ENCODE measurements at places on chromosomes 3 and 15.

GRCh38 chr3:167777356-167777755 lies 41.8 kb downstream of the SERPINI1 start:
- DNase-seq: no peak

DNA sequence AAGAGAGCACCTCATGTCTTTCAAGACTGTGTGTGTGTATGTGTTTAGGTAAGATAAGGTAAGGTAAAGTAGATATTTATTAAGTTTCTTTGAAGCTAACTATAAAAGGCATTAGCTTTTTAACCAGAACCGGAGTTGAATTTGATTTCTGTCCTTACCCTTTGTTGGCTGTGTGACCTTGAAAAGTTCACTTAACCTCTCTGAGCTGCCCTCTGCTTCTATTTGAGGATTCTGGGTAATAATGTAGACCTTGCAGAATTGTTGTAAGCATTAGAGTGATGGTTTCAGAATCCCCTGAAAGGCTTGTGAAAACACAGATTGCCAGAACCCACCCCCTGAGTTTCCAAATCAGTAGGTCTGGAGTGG lies 21.6 kb upstream of the SACM1L start:
- no peak for DNase-seq

DNA sequence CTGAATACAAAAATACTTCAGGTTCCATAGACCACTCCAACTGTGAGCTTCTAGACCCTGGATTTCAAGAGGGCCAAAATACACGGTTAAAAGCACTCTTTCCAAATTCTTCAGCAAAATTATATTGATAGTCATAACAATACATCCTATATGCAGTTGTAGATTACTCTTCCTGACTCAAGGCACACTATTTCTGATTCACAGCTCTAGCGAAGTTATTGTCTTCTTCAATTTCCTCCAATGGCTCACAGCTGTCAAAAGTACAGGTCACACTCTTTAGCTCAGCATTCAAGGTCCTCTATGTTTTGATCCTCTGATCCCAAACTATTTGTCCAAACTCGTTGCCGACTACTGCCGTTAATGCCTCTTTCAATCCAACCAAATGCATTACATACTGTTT lies 13.5 kb upstream of the CCDC80 start:
- no peak for DNase-seq

- no peak for DNase-seq
Measured at GRCh38 chr3:51099794-51100535, 285.1 kb upstream of the MANF start.

- no peak for DNase-seq
Measured at GRCh38 chr15:67520321-67521028, 456 bp upstream of the C15orf61 start.

- no peak for DNase-seq
Measured at GRCh38 chr15:90001062-90001682, at the start of gene ZNF710. TSS of gene ZNF710 (plus strand) at chr15:90001324. CDS start at chr15:90067138, 65,814 bp downstream.

- DNase-seq: no peak
Measured at GRCh38 chr3:53194210-53195065, 33.4 kb downstream of the PRKCD start.

DNA sequence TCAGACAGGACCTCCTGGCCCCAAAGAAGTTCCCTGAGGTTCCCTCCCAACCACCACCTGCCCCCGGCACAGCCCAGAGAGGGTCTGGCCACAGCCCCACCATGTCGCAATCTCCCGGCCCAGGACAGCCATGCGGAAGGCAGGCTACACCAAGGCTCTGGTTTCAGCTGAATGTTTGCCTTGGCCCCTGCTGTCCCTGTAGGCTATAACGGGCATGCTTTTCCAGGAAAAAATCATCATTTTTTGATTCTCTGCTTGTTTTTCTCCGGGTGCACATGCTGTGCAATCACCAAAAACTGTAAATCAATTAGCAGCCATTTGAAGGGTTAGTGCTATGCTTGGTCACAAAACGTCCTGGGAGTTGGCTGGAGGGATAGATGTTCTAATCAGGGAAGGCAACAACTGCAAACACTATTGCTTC lies 142.7 kb upstream of the IGF1R start:
- DNase-seq: no peak

- no peak for DNase-seq
Measured at GRCh38 chr3:6179761-6180160, 681.2 kb upstream of the GRM7 start.

- DNase-seq: peak; percentile 39
Measured at GRCh38 chr15:90097475-90097874, 4.8 kb downstream of the IDH2 start.

- no peak for DNase-seq
Measured at GRCh38 chr15:28934645-28935044, 48.9 kb downstream of the APBA2 start.

- DNase-seq: no peak
Measured at GRCh38 chr3:17811646-17812045, 69.2 kb upstream of the TBC1D5 start.

DNA sequence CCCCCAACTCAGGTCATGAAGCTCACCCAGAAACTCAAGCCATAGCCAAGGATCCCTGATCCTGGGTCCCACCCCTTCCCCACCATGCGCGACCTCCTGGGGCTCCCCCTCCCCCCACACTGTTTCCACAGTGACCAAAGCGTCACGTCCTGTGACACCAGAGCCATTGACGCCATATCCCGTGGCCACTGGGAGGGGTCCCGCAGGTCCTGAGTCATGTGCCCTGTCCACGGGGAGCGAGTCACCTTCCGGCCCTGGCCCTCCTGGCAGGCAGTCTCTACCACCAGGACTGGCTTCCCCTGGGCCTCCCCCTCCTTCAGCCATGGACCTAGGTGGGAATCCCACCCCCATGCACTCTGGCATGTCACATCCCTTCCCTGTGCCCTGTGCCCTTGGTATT lies 15.6 kb downstream of the SEMA3F start:
- no peak for DNase-seq

- no peak for DNase-seq
Measured at GRCh38 chr3:125477701-125478100, 42.3 kb downstream of the SNX4 start.

GRCh38 chr3:197511130-197511529 lies 44.6 kb downstream of the BDH1 start:
- DNase-seq: no peak

DNA sequence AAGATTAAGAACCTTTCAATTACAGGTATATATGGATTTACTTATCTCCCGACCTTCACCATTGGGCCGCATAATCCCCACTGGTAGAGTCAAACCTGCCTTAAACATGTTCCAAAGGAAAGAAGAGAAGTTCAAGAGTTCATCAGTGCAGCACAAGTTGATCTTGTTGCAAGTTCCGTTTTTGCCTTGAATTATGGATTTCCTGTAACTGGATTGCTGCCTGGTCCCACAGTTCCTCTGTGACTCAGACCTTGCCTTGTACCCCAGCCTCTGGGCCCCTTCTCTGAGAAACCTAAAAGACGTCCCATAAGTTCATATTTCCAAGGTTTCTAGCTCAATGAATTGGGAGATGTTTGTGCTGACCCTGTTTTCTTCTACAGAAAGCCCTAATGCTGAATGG lies 112.5 kb upstream of the THBS1 start:
- DNase-seq: no peak

DNA sequence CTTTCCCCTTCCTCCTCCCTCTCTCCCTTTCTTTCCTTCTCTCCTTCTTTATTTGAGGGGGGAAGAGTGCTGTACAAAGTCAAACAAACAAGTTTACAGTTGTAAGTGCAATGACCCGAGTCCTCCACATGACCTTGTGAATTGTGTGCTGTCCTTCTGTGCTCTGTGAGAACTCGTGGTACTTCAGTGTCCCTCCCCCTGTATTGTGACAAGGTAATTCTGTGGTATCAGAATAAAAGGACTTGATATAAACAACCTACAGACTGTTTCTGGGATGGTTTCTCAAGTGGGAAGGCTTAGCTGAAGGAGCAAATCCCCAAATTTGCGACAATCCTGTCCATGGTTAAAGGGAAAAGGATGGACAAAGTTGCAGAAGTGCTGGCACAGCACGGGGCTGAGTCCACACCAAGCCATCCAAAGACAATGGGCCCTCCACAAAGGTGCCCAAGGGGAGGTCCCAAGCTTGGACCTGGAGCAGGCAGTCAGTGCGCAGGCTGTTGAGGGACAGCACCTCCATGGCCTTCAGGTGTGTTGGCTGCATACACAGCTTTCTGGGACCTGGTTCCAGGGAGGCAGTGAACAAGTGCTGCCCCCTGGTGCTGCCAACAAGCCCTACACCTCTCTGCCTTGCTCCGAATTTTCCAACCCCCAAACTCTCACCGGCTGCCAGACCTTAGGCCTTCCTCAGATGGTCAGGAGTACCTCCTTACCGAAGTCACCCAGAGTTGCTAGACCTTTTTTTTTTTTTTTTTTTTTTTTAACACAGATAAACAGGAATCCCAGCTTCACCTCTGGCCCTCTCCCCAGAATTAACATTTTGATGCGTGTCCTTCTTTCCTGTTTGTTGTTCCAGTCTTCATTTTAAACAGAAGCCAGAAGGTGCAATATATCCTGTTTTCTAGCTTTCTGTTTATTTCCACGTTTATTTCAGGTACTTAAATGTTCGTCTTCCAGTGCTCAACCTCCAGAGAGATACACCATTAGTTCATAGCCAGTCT lies 2.6 kb upstream of the APEH start:
- peak; percentile 47 for DNase-seq

GRCh38 chr3:186152361-186152798 lies 43.5 kb upstream of the ETV5 start:
- DNase-seq: no peak

DNA sequence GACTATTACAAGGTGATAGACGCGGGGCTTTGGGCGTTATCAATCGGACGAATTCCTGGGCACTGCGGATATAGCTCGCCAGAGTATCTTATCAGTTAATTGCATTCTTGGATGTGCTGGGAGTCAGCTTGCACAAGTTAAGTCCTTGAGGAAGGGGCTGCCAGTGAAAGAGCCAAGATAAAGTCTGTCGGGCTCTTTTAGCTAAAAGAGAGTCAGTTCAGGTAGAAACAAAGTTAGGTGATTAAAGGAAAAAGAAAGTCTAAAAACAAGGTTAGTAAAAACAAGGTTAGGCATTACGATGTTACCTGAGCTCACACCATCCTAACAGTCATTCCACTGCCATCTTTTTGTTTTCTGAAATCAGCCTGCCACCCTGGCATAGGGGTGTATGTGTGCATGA lies 6.1 kb upstream of the MCF2L2 start:
- no peak for DNase-seq

DNA sequence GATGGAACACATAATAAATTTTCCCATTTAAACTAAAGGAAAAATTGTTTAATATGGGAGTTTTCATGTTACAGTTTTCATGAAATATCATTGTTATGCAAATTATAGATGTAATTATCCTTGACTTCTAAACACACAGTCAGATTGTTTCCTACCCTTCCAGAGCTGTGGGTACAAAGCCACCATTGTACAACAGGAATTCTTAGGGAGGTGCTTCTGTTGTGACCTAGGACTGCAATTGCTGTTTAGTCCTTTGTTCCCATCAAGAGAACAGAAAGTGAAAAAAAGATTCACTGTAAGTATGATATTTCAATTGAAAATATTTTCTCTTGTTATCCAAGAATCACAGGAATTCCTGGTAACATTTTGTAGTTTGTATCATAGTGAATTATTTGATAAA lies 455.3 kb upstream of the NAALADL2 start:
- DNase-seq: no peak

DNA sequence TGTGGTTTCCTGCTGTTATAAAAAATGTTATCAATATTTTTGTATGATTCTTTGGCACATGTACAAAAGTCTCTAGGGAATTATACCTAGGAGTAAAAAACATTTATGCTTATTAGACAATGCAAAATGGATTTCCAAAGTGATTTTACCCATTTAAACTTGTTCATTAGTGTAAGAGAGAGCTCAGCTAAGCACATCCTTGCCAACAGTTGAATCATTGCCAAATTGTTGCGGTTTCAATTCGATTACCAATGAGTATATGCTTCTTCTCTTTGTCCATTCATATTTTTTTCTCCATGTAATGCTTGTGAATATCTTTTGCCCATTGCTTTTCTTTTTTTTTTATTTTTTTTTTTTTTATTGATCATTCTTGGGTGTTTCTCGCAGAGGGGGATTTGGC lies 17.2 kb downstream of the CASR start:
- DNase-seq: no peak

DNA sequence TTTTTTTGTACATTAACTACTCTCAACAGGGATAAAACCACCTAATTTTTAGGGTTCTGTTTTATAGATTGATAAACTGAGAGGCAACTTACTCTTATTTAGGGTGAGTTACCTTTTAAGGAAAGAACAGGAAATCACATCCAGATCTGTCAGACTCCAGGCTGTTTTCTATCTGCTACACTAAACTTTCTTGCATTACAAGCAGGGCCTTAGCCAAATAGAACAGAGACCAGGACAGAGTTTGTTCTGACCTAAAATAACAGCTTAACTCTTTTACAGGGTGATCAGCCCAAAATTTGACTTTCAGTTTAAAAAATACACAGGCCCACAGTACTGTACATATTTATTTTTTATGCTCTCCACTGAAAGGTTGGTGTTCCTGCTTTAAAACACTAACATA lies 38.6 kb downstream of the SGO1 start:
- DNase-seq: no peak
